ENCODE measurements at places on chromosomes 2 and 18. TPM values are rescaled to one million over a fixed set of nuclear protein-coding genes. Genes with fewer than 3 reads are reported as not detected.

DSEL gene
- 5.9 TPM for total RNA-seq

SP140 gene
- 0.69 TPM for total RNA-seq

UPP2 gene
- total RNA-seq, result not detected

PLEKHH2 gene
- total RNA-seq, result 10.4 TPM

KYNU gene
- total RNA-seq, result not detected

CD207 gene
- total RNA-seq, result not detected

MROH2A gene
- not detected for total RNA-seq

ZNF385B gene
- total RNA-seq, result 5.5 TPM

RTP5 gene
- total RNA-seq, result not detected

ATP6V1B1 gene
- not detected for total RNA-seq
